ENCODE measurements at places on chromosomes 5 and 9. TPM values are rescaled to one million over a fixed set of nuclear protein-coding genes. Genes with fewer than 3 reads are reported as not detected.

GRCh38 chr5:136396886-136397285 lies 31.5 kb upstream of the TRPC7 start:
- no peak for DNase-seq

GRCh38 chr9:70406434-70406862 lies 8.0 kb downstream of the KLF9 start:
- no peak for DNase-seq

GRCh38 chr5:100623719-100624118 lies 88.5 kb downstream of the FAM174A start:
- DNase-seq, result no peak

- no peak for DNase-seq
These were observed 469.0 kb downstream of the PDE4D start for GRCh38 chr5:59424515-59424914.

- no peak for DNase-seq
These were observed 1680.3 kb downstream of the MAT2B start for GRCh38 chr5:165185716-165186115.

GRCh38 chr9:112041536-112042243 lies 133.4 kb downstream of the SUSD1 start:
- no peak for DNase-seq

ANKRD20A1 gene
- 5.6 TPM for total RNA-seq

SLC38A9 gene
- total RNA-seq, result 19.7 TPM

ARSK gene
- 2.0 TPM for total RNA-seq

TMEM267 gene
- 11.4 TPM for total RNA-seq

NOXA1 gene
- total RNA-seq, result 33.3 TPM
